Activated CD8-positive, alpha-beta memory T cell treated with anti-CD3 and anti-CD28 coated beads for 24 hours (primary cell): ENCODE measurements at places on chromosomes 6 and 20.

GRCh38 chr6:80380566-80380965 is 274.1 kb downstream of the BCKDHB start:
- DNase-seq = no peak

GRCh38 chr6:27672113-27672799 is 199.4 kb upstream of the ZNF184 start:
- no peak for DNase-seq

- no peak for DNase-seq
Measured at GRCh38 chr20:49417843-49418555, 64.5 kb downstream of the KCNB1 start.

- DNase-seq = no peak
Measured at GRCh38 chr6:89037141-89037900, 43.2 kb upstream of the PNRC1 start.

- DNase-seq = no peak
Measured at GRCh38 chr6:22027040-22027725, 269.7 kb downstream of the PRL start.

DNA sequence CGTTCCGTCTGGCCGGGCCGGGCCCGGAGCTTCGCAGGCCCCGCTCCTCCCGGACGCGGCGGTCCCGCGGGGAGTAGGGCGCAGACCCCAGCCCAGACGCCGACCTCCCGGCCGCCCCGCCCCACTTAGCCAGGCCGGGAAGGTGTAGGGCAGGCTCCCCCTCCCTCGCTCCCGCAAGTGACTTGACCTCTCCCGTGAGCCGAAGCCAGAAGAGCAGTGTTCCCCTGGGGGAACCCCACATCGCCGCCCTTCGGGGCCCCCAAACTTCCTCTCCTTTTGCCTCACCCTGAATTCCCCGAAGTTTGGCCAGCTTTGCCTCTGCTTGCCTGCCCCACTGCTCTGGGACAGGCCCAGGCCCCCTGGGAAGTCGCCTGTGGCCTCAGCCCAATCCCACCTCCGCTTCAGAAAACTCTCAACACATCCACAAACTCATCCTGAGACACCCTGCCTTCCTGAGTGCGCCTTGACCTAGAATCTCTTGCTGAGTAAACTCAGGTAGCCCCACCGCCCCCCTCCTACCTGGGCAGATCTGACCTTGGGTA is 524 bp upstream of the NOL4L start:
- DNase-seq = peak; percentile 66

DNA sequence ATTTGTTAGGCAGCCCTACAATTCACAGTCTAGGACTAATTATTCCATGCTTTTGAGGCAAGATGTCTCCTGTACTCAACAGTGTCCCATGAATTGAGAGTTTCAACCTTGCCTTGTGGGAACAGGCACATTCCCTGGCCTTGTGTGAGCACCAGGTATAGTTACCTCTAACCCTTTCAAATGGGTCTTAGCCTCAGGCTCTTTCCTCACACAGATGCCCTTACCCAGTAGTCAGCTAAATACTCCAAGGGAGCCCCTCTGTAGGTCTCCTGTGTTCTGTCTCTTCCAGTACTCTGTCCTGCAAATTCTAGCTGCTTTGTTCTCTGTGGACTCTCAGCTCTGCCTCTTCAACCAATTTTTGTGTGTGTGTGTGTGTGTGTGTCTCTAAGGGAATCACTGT is 135.3 kb downstream of the ZFAND3 start:
- no peak for DNase-seq
